GM23248 (cell line): ENCODE measurements at places on chromosomes 6 and 20. TPM values are rescaled to one million over a fixed set of nuclear protein-coding genes. Genes with fewer than 3 reads are reported as not detected.

DNA sequence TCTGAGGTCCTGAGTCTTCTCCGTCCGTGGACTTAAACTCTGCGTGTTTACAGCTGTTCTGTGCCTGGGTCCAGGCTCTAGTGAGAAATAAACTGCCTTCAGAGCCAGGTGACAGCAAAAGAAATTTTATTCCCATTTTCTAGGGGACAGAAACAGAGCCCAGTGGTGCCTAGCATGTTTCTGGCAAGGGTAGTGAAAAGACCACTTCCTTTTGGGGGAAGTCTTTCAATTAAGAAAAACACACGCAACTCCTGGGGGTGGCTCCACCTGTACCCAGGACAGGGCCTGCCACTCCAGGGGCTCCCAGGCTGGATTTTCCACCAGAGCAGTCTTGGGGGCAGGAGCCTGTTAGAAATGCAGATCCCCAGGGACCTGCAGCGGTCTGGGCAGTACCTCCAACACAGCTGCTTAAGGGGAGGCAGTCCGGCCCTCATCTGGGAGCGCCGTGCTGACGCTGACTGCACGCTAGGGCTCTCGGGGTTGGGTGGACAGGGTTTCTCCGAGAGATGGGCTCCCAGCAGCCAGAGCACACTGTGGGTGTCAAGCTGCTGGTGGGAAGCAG lies 23.0 kb upstream of the AVP start:
- H3K27ac ChIP-seq: no peak overlapping the region
- H3K4me3 ChIP-seq: no peak overlapping the region
- no peaks in the 10 kb centered on the region; the same call in 1 of the 2 replicates for H3K36me3 ChIP-seq

- H3K4me3 ChIP-seq: no peak overlapping the region
- no peaks in the 10 kb centered on the region for H3K36me3 ChIP-seq
- H3K27me3 ChIP-seq: no peaks in the 10 kb centered on the region
- peak; percentile 75 for DNase-seq
- H3K4me1 ChIP-seq: peaks cover 15% of the 10 kb centered on the region
Measured at GRCh38 chr6:126797981-126798380, 320.5 kb upstream of the RSPO3 start.

GFRAL gene
- not detected in 2 replicates for total RNA-seq

- H3K4me1 ChIP-seq: 0 out of 2 replicates have a peak, but pooled peaks cover 6% of the 10 kb centered on the region
- DNase-seq: peak; percentile 62
- H3K4me3 ChIP-seq: no peak overlapping the region
- H3K36me3 ChIP-seq: no peaks in the 10 kb centered on the region
- H3K27me3 ChIP-seq: no peaks in the 10 kb centered on the region
- H3K27ac ChIP-seq: no peak overlapping the region
Measured at GRCh38 chr6:138662471-138662870, 111.1 kb upstream of the CCDC28A start.
